ENCODE measurements at places on chromosomes 13 and 19. TPM values are rescaled to one million over a fixed set of nuclear protein-coding genes. Genes with fewer than 3 reads are reported as not detected.

Gene IFNL1
- not detected for total RNA-seq

Gene IGFL1
- total RNA-seq: not detected

Gene IGFL2
- total RNA-seq: not detected

Gene ZFP14
- 7.5 TPM for total RNA-seq

- no peak for DNase-seq
Observed at GRCh38 chr19:1214862-1215731, 9.5 kb downstream of the STK11 start.

GRCh38 chr19:30106417-30107095 lies 164.5 kb downstream of the URI1 start:
- no peak for DNase-seq

DNA sequence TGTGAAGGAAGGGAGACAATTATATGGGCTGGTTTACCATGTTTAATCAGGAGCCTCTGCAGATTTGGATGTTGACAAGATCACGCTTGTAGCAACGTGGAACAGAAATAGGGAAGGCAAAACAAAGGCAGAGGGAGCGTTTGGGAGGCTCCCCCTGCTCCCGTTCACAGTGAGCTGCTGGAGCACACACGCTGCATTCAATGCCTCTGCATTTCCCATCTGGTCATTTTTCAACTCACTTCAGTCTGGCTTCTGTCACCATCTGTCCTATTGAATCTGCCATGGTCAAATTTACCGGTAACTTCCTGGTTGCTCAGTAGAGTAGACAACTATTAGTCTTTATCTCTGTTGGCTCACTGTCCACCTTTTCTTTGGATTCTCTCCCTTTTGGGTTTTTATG lies 91.0 kb downstream of the NHLRC3 start:
- DNase-seq: no peak

GRCh38 chr13:72620874-72621273 lies 106.6 kb downstream of the MZT1 start:
- no peak for DNase-seq

GRCh38 chr13:20394506-20394905 lies 131.2 kb downstream of the CRYL1 start:
- DNase-seq: no peak

- no peak for DNase-seq
Observed at GRCh38 chr13:67143544-67144115, 86.5 kb downstream of the PCDH9 start.
